Naive B cell (primary cell): ENCODE measurements at places on chromosomes 13 and 19. TPM values are rescaled to one million over a fixed set of nuclear protein-coding genes. Genes with fewer than 3 reads are reported as not detected.

RASAL3 gene
- polyA plus RNA-seq: 21.8 TPM

GATAD2A gene
- 8.3 TPM for polyA plus RNA-seq

SAFB gene
- polyA plus RNA-seq: 36.7 TPM

DNA sequence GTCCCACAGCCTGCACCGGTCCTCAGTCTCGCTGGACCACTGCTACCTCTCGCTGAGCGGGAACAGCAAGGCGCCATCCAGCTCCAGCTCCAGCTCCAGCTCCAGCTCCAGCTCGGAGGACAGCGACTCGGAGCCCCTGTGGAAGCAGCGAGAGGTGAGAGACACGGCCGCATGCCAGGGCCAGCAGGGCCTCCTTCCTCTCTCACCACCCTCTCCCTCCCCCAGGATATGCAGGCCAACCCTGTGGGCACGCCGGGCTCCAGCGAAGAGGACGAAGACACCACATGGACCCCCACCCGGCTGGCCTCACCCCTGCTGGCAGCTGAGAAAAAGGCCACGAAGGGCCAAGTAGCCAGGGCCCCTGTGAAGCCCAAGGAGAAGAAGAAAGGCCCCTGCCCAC lies 7.3 kb downstream of the SIX5 start:
- no peaks in the 10 kb centered on the region for H3K4me1 ChIP-seq
- no peak overlapping the region for H3K27ac ChIP-seq
- H3K36me3 ChIP-seq: no peaks in the 10 kb centered on the region
- no peak overlapping the region for H3K4me3 ChIP-seq
- no peak for DNase-seq
- no peaks in the 10 kb centered on the region for H3K27me3 ChIP-seq

SPATA13 gene
- 5.8 TPM for polyA plus RNA-seq

- H3K27ac ChIP-seq: no peak overlapping the region
- peaks cover 11% of the 10 kb centered on the region for H3K27me3 ChIP-seq
- peaks cover 8% of the 10 kb centered on the region for H3K4me1 ChIP-seq
- H3K4me3 ChIP-seq: no peak overlapping the region
Observed at GRCh38 chr19:48368936-48369335, 4.8 kb downstream of the SYNGR4 start.

DNA sequence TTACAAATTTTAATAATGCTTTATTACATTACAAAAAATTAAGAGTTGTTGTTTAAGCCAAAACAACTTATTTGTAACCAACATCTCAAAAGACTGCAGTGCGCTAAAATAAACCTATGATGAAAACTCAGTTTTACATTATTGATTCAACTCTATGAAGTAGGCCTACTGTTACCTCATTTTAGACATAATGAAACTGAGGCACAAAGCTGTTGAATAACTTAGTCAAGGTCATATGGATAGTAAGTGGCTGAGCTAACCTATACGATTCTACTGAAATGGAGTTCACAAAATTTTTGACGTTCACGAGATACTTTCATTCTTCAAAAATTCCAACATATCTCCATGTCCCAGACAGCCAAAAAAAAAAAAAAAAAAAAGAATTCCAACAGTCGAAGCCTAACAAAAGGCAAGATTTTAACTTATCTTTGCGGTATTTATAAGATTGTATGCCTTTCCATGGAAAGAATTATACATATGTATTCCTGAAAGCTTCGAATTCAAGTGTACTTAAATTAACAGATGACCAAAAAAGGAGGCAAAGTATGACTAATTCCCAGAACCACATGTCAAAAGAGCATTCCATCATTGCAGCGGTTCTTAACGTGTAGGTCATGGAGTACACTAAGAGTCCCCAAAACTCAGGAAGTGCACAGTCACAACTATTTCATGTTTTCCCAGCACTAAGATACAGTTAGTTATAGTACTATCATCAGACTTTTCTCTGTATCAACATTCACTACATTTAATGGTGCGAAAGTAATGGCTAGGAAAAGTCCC lies 69.4 kb downstream of the PSPC1 start:
- H3K36me3 ChIP-seq: no peaks in the 10 kb centered on the region
- no peaks in the 10 kb centered on the region for H3K4me1 ChIP-seq
- no peak overlapping the region for H3K4me3 ChIP-seq
- no peak for DNase-seq
- H3K27ac ChIP-seq: no peak overlapping the region

DNA sequence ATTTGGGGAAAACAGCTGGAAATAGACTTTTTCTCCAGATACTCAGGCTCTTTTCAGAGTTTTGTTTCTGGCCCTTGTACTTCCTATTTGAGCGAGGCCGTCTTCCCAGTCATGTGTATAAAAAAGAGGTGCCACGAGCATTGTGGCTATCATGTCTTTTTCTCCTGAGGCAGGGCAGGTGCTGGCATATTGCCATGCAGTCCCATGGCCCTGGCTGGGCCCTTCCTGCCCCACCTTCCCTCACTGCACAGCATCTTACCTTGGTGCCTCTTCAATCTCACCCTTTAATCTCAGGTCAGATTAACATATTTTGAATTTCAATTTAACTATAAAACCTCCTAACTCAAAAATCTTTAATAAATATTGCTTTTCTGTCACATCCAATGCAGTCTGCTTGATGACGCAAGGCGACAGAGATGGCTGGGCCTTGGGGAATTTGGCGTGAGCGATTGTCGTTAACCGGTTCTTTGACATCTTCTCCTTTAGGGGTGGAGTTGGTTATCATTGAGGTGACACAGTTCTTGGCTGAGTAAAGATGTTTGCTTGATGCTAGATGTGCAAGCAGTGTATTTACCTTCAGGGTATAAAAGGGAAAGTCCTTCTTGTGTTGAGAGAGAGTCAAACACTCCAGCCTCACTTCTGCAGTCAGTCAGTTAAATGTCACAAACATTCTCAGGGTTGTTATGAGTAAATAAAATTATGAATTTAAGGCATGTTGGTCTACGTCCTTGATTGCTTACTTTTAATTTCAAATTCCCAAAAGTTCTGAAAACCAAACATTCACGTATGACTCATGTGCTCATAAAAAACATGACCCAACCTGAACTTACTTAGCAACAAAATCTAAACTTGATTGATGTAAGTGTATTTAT lies 289.9 kb downstream of the MYO16 start:
- no peak overlapping the region for H3K27ac ChIP-seq
- H3K4me1 ChIP-seq: peaks cover 12% of the 10 kb centered on the region
- DNase-seq: no peak

DNA sequence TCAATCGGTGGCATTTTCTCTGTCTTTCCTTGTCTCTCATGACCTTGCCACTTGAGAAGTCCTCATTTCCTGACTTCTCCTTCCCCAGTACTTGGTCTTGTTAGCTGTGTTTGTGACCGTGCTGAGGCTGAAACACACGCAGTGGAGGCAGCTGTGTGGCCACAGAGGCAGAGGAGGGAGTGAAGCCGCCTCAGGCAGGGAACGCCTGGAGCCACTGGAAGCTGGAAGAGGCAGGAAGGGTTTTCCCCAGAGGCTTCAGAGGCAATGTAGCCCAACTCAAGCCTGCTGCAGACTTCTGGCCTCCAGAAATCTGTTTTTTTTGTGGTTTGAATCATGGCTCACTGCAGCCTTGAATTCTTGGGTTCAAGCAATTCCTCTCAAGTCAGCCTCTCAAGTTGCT lies 29.2 kb upstream of the ARGLU1 start:
- H3K4me3 ChIP-seq: no peak overlapping the region
- peaks cover 41% of the 10 kb centered on the region for H3K27me3 ChIP-seq
- H3K4me1 ChIP-seq: no peaks in the 10 kb centered on the region

- H3K4me3 ChIP-seq: no peak overlapping the region
- no peaks in the 10 kb centered on the region for H3K36me3 ChIP-seq
Observed at GRCh38 chr13:46676378-46676725, 120.6 kb downstream of the ESD start.

PSG7 gene
- not detected for polyA plus RNA-seq

GPC5 gene
- 0.30 TPM for polyA plus RNA-seq

GRCh38 chr13:27012482-27013197 lies 159.0 kb downstream of the USP12 start:
- H3K27me3 ChIP-seq: no peaks in the 10 kb centered on the region
- peaks cover 3% of the 10 kb centered on the region for H3K4me1 ChIP-seq
- H3K27ac ChIP-seq: no peak overlapping the region
- peaks cover 7% of the 10 kb centered on the region for H3K36me3 ChIP-seq
- DNase-seq: no peak

CEACAM6 gene
- polyA plus RNA-seq: not detected

DNA sequence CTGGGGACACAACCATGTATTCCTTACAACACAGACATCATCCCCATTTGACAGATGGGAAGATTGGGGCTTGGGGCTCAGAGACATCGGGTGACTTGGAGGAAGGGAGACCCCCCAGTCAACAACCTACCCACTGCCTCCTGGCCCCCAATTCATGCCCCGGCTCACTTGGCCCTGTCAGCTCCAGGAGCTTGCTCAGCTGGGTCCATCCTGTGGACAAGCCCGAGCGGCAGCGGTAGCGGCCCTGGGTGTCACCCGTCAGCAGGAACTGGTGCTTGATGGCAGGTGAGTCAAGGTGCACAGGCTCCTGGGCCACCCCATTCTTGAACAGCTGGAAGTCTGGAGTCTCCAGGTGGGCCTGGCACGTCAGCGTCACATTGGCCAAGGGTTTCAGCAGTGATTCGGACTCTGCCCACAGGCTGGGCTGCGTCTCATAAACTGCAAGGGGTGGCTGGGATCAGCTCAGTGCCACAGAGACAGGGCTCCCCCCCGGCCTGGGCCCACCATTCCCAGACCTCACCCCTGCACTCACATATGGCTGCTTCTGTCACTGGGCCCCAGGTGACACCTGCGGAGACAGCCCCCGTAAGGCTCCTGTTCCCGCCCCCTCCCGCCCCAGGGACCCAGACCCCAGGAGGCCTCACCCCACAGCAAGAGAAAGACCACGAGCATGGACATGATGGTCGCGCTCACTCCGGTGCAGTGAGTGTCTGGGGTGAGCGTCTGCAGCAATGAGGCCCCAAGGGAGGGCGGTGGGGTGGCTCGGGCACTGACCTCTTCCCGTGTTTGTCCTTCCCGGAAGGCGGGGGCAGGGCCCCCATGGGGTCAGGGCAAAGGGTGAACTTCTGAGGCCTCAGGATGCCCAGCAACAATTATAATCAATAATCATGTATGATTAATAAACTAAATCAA lies at the start of gene A1BG:
TSS of gene A1BG (minus strand) at position 733 of the 912 bp plus-strand sequence. CDS start at position 678, 55 bp downstream.
- no peak for DNase-seq
- peaks cover 8% of the 10 kb centered on the region for H3K36me3 ChIP-seq
- H3K27me3 ChIP-seq: no peaks in the 10 kb centered on the region
- no peak within 1 kb of the TSS for H3K27ac ChIP-seq

DNA sequence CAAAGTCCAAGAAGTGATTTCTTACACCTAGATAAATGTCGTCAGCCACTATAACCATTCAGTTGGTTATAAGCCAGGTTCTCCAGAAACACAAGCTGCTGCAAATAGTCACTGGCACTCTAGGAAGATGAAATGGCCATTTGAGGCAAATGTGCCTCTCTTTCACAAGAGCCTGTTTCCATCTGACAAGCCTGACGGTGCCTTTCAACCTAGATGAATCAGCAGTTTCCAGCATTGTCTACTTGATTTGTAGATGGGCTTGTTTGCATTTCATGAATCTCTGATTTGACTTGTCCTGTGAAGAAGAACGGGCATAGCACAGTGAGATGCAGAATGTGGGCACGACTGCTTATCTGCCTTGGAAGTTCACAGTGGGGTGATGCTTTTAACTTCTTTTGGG lies 327.2 kb downstream of the LMO7 start:
- no peak overlapping the region for H3K4me3 ChIP-seq
- H3K27ac ChIP-seq: no peak overlapping the region
- no peaks in the 10 kb centered on the region for H3K4me1 ChIP-seq
- no peaks in the 10 kb centered on the region for H3K36me3 ChIP-seq
- no peak for DNase-seq

SMIM7 gene
- 63.9 TPM for polyA plus RNA-seq

VSTM2B gene
- polyA plus RNA-seq: not detected

GRCh38 chr13:110436276-110436675 lies 125.2 kb downstream of the RAB20 start:
- H3K4me1 ChIP-seq: no peaks in the 10 kb centered on the region
- no peaks in the 10 kb centered on the region for H3K36me3 ChIP-seq
- peaks cover 42% of the 10 kb centered on the region for H3K27me3 ChIP-seq
- DNase-seq: no peak
- H3K27ac ChIP-seq: no peak overlapping the region
- H3K4me3 ChIP-seq: no peak overlapping the region

DNA sequence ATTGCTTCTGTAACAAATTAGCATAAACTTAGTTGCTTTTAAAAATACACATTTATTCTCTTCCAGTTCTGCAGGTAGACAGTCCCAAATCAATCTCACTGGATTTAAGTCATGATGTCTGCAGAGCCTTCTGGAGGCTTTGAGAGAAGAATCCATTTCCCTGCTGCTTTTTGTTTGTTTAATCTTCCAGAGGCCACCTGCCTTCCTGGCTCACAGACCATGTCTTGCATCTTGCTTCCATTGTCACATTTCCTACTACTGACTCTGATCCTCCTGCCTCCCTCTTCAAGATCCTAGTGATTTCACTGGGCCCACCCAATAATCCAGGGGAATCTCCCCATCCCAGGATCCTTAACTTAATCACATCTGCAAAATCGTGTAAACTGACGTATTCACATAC lies 473.3 kb downstream of the ITGBL1 start:
- no peaks in the 10 kb centered on the region for H3K36me3 ChIP-seq
- no peak for DNase-seq
- H3K27ac ChIP-seq: no peak overlapping the region
- peaks cover 17% of the 10 kb centered on the region for H3K27me3 ChIP-seq
- H3K4me3 ChIP-seq: no peak overlapping the region

GRCh38 chr13:82772816-82773215 lies 1109.5 kb downstream of the SLITRK1 start:
- H3K36me3 ChIP-seq: no peaks in the 10 kb centered on the region
- H3K4me3 ChIP-seq: no peak overlapping the region
- H3K4me1 ChIP-seq: no peaks in the 10 kb centered on the region

- no peak overlapping the region for H3K27ac ChIP-seq
- no peak for DNase-seq
- no peaks in the 10 kb centered on the region for H3K36me3 ChIP-seq
Observed at GRCh38 chr19:18339723-18340122, 675 bp upstream of the PGPEP1 start.

GRCh38 chr13:97986835-97987234 lies 33.4 kb downstream of the IPO5 start:
- H3K4me1 ChIP-seq: peaks cover 4% of the 10 kb centered on the region
- DNase-seq: peak; percentile 31
- no peaks in the 10 kb centered on the region for H3K27me3 ChIP-seq

PTH2 gene
- not detected for polyA plus RNA-seq

LATS2 gene
- 0.68 TPM for polyA plus RNA-seq

DNA sequence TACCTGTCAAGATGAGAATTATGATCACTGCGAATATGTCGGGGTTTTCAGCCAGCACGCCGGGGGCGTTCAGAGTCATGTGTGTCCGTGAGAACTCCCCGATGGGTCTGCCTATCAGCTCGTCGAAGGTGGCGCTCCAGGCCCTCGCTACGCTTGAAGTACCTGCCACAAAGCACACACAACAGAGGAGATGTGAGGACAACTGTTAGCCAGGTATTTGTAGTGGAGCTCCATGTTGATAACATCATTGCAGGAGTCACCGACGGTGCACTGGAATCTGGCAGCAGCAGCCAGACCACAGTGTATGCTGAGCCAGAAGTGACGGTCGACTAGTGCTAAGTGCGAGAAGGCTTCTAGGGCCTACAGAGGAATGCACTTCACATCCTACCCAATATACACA lies 62.7 kb downstream of the SLC7A1 start:
- no peak overlapping the region for H3K27ac ChIP-seq
- H3K4me1 ChIP-seq: no peaks in the 10 kb centered on the region
- DNase-seq: no peak
- no peaks in the 10 kb centered on the region for H3K27me3 ChIP-seq

- H3K4me1 ChIP-seq: peaks cover 50% of the 10 kb centered on the region
- DNase-seq: no peak
- no peak overlapping the region for H3K4me3 ChIP-seq
- H3K36me3 ChIP-seq: peaks cover 48% of the 10 kb centered on the region
- H3K27me3 ChIP-seq: no peaks in the 10 kb centered on the region
- no peak overlapping the region for H3K27ac ChIP-seq
Observed at GRCh38 chr13:99342723-99343315, 35.6 kb upstream of the GPR183 start.
